A673 (cell line): ENCODE measurements at places on chromosomes 7 and 10.
A peak's percentile ranks its signal among the peaks of the same experiment; 100 is the strongest.

DNA sequence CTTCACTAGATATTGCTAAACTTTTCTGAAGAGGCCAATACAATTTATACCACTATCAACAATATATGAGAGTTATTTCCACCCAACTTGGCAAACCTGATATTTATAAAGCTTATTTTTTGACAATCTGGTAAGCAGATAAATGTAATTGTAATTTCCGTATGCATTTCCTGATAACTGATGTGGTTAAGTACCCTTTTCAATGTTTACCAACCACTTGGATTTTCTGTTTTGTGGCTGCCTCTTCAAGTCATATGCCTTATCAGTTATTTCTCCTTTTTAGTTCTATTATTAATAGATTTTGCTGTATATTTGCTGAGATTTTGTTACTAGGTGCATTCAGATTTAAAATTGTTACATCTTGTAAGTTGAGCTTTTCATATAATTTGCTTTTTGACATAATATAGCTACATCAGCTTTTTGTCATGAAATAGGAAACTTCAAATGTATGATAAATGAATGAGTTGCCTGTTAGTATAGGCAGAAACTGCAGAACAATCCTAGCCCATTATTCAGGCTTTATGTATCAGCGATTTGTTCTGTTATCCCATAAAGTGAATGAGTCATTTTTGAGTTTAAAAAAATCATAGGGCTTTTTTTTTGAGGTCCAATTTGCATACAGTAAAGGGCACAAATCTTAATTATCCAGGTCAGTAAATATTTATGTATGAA lies 11.5 kb downstream of the SGPL1 start:
- H3K27ac ChIP-seq, result no peak overlapping the region
- H3K4me1 ChIP-seq, result no peaks in the 10 kb centered on the region

GRCh38 chr10:102065561-102066398 lies 631 bp downstream of the HPS6 start:
- peak overlapping the region; percentile 80 for H3K27ac ChIP-seq
- H3K4me3 ChIP-seq, result peak overlapping the region; percentile 89
- no peaks in the 10 kb centered on the region for H3K36me3 ChIP-seq
- peaks cover 9% of the 10 kb centered on the region for H3K4me1 ChIP-seq

DNA sequence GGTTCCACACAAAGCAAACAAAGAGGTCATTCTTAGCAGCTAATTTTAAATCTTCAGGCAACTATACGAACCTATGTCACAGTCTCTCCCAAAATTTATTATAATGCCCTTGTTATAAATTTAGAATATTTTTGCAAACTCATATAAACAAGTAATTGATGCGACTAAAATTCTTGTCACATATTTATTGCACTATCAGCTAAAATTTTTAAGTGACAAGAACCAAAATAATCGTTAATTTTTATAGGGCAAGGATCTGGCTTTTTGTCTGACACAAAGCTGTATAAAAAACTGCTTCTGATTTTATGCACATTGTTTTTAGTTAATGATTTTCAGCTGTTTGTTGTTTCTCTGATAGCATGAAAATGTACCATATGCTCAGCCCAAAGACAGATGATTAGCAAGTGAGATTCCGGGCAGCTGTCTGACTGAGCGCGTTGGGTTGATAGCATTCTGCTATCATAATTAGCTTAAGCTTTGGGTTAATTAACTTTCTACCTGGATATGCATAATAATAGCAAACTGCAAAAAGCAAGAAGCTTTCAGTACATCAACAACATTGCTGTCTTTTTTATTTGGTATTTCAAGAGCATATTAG lies 136.0 kb downstream of the MGMT start:
- DNase-seq, result no peak
- no peak overlapping the region for H3K4me3 ChIP-seq
- H3K4me1 ChIP-seq, result peaks cover 8% of the 10 kb centered on the region

DNA sequence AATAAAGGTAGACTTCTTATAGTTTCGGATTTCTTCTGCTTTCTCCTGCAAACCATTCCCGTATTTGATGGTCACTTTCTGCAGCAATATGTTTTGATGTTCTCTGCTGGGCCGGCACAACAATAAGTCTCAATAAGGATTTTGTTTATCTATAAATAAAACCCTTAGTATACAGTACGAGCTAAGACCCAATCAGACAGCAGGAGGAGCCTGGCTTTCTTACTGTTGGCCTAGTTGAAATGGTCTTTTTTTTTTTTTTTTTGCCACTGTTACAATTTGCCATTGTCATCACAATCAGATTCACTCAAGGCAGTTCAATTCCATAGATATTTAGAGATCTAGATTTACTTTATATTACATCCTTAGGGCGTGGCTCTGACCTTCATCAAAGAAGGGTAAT lies 76.4 kb downstream of the PLXDC2 start:
- no peaks in the 10 kb centered on the region for H3K36me3 ChIP-seq
- DNase-seq, result no peak
- H3K27ac ChIP-seq, result no peak overlapping the region
- H3K4me3 ChIP-seq, result no peak overlapping the region
- no peaks in the 10 kb centered on the region for H3K27me3 ChIP-seq

DNA sequence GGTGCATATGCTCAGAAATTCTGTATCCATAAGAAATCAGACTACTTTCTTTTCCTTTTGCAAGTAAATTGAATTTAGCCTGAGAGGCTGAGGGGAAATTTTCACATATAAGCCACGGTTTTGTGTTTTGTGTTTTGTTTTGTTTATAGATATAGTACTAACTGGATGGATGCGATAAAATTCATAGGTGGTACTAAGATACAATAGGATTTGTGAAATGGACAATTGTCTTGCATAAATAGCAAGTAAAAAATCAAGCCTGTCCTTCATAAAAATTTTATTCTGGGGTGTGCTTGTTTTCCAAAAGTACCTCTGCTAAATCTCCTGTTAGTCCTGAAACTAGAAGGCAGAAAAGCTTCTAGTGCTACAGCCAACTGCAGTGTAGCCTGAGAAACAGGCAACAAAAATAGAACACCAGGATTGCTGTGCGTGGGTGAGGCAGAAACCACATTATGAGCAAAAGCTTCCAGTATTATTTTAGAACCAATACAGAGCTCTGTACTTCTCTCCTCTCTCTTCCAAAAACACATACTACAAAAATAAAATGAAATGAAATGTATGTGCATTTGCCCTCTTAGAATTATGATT lies 634 bp upstream of the HDAC9 start:
- peak; percentile 40 for DNase-seq
- H3K4me1 ChIP-seq, result peaks cover 22% of the 10 kb centered on the region
- H3K36me3 ChIP-seq, result no peaks in the 10 kb centered on the region
- H3K27me3 ChIP-seq, result no peaks in the 10 kb centered on the region
- H3K27ac ChIP-seq, result peak overlapping the region; percentile 63
- H3K4me3 ChIP-seq, result peak overlapping the region; percentile 48

DNA sequence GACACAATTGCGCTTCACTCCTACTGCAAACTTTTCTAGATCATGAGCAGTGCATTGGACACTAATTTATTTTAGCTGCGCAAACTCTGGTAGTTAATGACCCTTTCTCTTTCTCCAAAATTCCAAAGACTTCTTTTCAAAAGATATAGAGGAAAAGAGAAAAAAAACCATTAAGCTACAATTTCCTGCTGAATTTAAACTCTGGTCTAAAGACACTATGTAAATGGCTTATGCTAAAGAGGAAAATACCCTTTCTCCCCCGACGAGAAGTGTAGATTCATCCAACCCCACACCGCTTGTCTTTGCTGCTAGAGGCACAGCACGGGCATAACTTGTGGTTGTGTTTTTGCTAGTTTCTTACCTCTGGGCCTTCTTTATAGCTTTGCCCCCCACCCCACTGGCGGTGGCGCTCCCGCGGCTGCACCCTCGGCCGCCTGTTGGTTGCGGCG lies 84.1 kb downstream of the SNX10 start:
- no peak overlapping the region for H3K27ac ChIP-seq
- H3K4me3 ChIP-seq, result no peak overlapping the region
- peaks cover 11% of the 10 kb centered on the region for H3K4me1 ChIP-seq
- DNase-seq, result no peak
- no peaks in the 10 kb centered on the region for H3K36me3 ChIP-seq
- H3K27me3 ChIP-seq, result peaks cover 97% of the 10 kb centered on the region

DNA sequence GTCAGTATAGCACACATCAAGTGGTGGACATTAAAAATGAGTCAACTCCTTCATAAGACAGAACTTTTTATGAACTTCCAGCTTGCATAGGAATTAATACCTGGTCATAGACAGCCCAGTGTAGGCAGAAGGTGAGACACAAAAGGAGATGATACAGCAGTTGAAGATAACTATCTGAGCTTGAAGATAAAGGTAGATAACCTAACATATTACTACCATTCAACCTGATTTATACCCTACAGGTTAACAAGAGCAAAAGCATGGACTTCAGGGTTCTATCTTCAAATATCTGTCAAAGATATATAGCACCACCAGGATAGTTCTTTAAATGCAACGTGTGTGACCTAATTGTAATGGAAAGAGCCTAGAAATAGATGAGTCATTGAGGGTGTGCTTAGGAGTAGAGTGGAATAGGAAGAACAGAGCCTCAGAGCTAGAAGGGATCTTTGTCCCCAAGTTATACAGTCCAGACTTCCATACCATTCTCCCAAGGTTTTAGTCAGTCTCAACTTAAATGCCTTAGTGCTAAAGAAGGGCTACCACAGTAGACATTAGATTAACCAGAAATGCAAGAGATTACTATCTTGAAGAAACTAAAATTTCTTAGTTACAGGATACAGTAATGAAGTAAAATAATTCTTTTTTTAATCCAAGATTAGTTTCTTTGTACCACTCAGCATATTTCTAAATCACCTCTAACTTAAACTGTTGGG lies 9.2 kb downstream of the ZNF800 start:
- DNase-seq, result peak; percentile 31
- no peak overlapping the region for H3K27ac ChIP-seq
- H3K4me1 ChIP-seq, result peaks cover 7% of the 10 kb centered on the region

DNA sequence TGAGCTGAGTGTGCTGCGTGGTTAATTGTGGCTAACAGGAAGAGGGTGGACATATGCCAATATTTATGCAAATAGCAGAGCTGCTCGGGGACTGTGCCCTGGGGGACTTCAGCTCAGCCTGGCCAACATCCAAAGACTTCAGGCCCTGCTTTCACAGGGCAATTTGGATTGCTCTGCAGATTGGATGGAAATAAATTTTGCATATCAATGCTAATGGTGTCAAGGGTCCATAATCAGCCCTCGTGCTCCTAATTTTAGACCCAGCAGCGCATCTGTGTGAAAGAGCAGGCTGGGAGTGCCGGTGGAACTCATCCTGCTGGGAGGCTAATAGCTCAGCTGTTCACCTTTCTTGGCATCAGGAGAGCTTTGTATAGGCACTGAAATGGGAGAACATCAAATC lies 270.1 kb downstream of the TCERG1L start:
- no peaks in the 10 kb centered on the region for H3K27me3 ChIP-seq
- no peaks in the 10 kb centered on the region for H3K36me3 ChIP-seq
- no peak overlapping the region for H3K27ac ChIP-seq
- no peak overlapping the region for H3K4me3 ChIP-seq

GRCh38 chr7:124088590-124088989 lies 55.7 kb upstream of the TMEM229A start:
- H3K4me3 ChIP-seq, result no peak overlapping the region
- no peak for DNase-seq
- H3K27me3 ChIP-seq, result no peaks in the 10 kb centered on the region
- H3K27ac ChIP-seq, result no peak overlapping the region
- H3K36me3 ChIP-seq, result no peaks in the 10 kb centered on the region
- peaks cover 48% of the 10 kb centered on the region for H3K4me1 ChIP-seq

DNA sequence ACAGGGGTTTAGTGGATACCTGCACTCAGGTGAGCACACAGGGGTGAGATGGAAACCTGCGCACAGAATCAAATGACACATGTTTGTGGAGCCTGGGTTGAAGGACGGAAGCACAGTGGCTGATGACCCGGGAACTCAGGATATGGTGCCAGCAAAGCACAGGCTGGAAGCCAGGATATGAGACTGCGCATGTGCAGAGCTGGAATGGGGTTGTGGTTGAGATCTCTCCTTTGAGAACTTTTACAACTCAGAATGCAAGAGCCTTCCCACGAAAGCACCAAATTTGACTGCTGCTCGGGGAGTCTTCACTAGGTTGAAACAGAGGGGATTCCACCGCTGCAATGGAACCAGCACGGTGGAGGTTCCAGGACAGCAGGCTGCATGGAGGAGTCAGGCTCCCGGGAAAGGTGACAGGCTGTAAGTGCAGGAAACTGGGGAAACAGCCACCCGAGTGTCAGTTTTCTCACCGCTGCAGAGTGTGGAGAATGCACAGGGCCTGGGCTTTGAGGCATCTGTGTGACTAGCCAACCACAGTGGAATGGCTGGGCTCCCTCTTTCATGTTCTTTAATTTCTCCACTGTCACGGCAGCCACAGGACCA lies 133.4 kb upstream of the TCERG1L start:
- H3K4me3 ChIP-seq, result no peak overlapping the region
- H3K36me3 ChIP-seq, result no peaks in the 10 kb centered on the region
- H3K27ac ChIP-seq, result no peak overlapping the region
- DNase-seq, result no peak

DNA sequence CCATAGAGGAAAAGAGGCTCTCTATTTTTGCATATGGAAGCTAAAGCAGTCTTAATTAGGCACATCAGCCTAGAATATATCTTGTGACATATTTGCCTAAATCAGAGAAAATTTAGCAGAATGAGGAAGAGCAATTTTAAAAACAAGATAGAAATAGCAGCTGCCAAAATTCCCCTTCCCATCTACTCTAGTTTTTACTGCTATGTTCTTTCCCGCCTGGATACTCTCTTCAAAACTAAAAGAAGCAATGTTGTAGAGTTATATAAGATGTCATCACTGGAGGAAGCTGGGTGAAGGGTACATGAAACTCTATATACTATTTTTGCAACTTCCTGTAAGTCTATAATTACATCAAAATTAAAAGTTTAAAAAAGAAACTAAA lies 87.0 kb downstream of the ARMH3 start:
- H3K36me3 ChIP-seq, result no peaks in the 10 kb centered on the region
- peaks cover 15% of the 10 kb centered on the region for H3K4me1 ChIP-seq
- H3K27ac ChIP-seq, result no peak overlapping the region
- no peak for DNase-seq
- no peaks in the 10 kb centered on the region for H3K27me3 ChIP-seq

- H3K27ac ChIP-seq, result peak overlapping the region; percentile 94
- no peaks in the 10 kb centered on the region for H3K36me3 ChIP-seq
- peaks cover 68% of the 10 kb centered on the region for H3K4me1 ChIP-seq
- H3K27me3 ChIP-seq, result no peaks in the 10 kb centered on the region
- DNase-seq, result peak; percentile 81
These were observed 42.3 kb downstream of the NRCAM start for GRCh38 chr7:108413782-108414492.

DNA sequence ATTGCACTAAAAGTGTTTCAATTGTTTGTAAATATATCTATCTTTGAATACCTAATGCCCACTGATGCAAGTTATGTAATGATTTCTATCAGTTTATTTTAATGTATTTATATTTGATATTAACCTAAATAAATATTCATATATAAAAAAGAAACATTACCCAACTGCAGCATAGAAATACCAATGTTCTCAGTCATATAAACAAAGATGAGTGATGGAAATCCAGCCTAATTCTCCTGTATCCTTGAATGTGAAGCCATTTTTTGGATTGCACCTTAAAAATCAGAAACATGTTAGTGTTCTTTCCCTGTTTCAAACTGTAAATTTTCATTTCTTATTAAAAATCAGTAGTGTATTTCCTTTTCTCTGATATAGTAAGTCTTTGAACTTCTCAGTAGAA lies 305.8 kb upstream of the GNAI1 start:
- DNase-seq, result no peak
- H3K4me3 ChIP-seq, result no peak overlapping the region
- H3K4me1 ChIP-seq, result no peaks in the 10 kb centered on the region
